NCI-H748 treated with DMSO at 0.1 percent for 48 hours (cell line): ENCODE measurements at places on chromosomes 3 and 15.
A peak's percentile ranks its signal among the peaks of the same experiment; 100 is the strongest.

GRCh38 chr15:82900511-82901060 lies 51.9 kb downstream of the HOMER2 start:
- DNase-seq: no peak

DNA sequence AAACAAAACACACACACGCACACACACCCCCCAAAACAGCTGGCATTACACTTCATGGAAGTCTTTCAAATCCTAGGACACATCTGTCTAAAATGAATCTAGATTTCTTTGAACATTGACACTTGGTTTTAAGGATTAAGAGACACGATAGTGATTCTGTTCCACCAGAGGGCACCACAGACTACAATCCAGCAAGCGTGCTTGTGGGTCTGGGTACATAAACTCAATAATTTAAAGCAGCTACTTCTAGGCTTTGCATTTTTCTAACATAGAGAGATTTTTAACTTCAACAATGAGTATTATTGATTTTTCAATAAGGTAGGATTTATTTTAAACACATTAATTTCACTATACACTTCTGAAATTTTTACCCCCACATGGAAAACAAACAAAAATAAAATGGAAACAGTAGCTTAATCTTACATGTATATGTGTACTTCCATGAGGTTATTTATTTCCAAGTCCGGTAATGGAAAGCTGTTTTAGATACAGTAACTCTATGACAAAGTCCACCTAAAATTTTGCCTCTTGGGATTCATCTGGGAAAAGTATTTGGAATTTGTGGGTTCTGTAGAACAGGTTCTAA lies 564.0 kb upstream of the TGFBR2 start:
- peak; percentile 26 for DNase-seq

DNA sequence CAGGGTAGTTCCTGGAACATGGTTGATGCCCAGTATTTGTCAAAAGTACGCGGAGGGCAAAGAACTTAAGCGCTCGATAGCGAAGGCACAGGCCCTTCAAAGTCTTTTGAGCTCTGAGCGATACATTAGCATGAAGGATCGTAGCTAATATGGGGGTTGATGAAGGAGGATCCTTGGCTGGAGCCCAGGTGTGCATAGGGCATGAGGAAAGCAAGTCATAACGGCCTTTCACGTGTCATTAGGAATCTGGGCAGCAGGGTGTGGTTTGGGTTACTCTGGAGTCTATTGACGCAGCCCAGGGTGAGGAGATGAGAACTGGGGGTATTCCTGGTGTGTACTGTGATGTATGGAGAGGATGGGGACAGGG lies 31.7 kb downstream of the SPINK8 start:
- peak; percentile 14 for DNase-seq

GRCh38 chr3:117264204-117264994 lies 554.8 kb downstream of the TUSC7 start:
- no peak for DNase-seq

- DNase-seq: peak; percentile 7
Observed at GRCh38 chr3:123258811-123259420, 57.2 kb downstream of the SEC22A start.

- no peak for DNase-seq
Observed at GRCh38 chr3:173268781-173269180, 127.7 kb upstream of the SPATA16 start.

DNA sequence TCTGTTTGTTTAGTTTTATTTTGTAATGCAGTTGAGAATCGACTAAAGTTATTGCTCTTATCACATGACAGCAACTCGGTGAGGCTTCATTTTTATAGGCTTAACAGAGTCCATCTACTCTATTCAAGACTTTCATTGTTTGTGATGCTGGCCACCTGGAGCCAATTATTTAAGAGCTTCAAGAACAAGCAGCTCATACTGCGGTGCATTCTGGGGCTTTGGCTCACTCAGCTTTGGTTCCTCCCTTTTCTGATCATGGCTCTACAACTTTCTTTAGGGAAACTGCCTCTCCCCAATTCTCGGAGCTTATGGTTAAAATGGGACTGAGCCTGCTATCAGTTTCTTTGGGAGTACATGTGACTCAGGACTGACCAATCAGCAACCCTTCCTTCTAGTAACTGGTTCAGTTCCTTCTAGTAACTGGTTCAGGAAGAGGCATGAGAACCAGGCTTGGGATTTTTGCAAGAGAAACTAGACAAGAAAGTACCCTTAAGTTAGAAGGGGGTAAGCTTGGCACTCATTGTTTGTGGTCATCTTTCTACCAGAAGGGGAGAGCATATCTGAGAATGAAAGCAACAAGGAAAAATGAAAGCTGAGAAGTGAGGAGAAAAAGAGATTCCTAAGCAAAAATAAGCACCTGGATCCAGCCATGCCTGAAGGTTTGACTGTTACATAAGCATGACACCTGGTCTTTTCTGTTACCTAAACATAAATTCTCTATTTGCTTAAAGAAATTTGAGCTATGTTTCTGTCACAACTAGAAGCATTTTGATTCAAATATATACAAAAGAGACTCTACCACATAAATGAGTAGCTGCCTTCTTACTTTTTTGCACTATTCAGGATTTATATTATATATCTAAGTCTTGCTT lies 24.1 kb upstream of the ARHGEF3 start:
- DNase-seq: no peak

GRCh38 chr3:118799303-118799702 lies 235.3 kb downstream of the IGSF11 start:
- no peak for DNase-seq

DNA sequence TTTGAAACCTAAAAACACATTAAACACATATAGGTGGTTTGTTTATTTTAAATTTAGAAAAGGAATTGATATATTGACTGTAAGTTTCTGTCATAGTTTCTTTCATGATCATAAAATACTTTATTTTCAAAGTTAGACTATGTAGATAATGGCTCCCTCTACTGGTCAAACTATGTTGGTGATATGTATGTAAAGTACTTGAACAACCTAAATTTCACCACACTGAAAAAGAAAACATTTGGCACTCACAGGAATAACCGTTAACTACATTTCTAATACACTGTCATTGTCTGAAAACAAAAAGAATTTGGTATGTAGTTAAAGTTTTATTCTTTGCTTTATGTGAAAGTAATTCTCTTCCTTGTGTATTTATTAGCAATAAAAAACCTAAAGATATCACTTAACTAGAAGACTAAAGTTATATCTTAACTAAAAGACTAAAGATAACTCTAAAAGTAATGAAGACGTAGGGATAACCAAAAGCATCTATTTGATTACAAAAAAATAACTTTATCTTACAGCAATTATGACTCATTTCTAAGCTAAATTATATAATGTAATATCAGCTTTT lies 427.5 kb downstream of the VGLL3 start:
- DNase-seq: peak; percentile 30

GRCh38 chr3:164791263-164791662 lies 287.0 kb downstream of the SI start:
- no peak for DNase-seq

- no peak for DNase-seq
Observed at GRCh38 chr15:27133249-27133648, 162.3 kb downstream of the GABRG3 start.

- no peak for DNase-seq
Observed at GRCh38 chr3:53457068-53457467, 37.3 kb upstream of the CACNA1D start.

- no peak for DNase-seq
Observed at GRCh38 chr3:89252016-89252415, 144.6 kb downstream of the EPHA3 start.

DNA sequence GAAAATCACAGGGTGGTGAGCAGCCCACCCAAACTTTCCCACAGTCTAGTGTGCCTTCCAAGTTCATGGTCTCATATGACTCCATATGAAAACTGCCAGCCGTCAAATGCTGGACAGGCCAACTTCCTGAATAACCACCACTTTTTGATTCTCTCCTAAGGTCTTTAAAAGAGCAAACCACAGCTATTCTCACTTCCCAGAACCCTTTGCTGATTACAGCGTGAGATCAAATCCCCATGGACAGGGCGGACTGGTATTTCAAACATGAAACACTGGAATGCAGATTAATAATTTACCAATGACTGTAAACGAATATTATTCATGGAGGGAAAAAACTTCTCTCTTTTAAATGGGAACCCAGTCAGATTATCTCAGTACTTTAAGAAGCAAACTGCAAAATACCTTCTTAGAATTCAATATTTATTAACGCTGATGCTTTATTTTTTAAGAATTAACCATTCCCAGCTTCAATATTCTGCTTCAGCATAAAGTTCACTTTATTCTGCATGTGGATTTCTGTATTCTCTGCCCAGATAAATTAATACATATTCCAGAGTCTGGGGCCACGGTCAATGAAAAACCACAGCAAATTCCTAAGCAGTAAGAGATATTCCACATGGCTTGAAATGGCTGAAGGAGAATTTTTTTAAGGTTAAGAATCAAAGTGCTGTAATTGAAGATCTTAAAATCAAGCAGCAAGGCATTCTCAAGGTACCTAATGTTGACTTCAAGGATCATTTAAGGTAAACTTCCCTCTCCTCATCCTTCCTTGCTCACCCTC lies 42.9 kb downstream of the MYO1E start:
- no peak for DNase-seq

GRCh38 chr15:98126326-98127085 lies 166.0 kb downstream of the ARRDC4 start:
- no peak for DNase-seq

GRCh38 chr15:61796056-61796455 lies 264.2 kb downstream of the VPS13C start:
- no peak for DNase-seq

GRCh38 chr15:80414546-80415357 lies 10.6 kb downstream of the ARNT2 start:
- DNase-seq: no peak

- no peak for DNase-seq
Observed at GRCh38 chr15:61742591-61742990, 317.7 kb downstream of the VPS13C start.

GRCh38 chr3:4149296-4149695 lies 153.9 kb upstream of the SETMAR start:
- no peak for DNase-seq
